NK-92 treated with Interleukin-12 subunit alpha and Interleukin-12 subunit beta, amount 100 ng/mL, for 24 hours (cell line): ENCODE measurements at places on chromosomes 1 and 21.

DNA sequence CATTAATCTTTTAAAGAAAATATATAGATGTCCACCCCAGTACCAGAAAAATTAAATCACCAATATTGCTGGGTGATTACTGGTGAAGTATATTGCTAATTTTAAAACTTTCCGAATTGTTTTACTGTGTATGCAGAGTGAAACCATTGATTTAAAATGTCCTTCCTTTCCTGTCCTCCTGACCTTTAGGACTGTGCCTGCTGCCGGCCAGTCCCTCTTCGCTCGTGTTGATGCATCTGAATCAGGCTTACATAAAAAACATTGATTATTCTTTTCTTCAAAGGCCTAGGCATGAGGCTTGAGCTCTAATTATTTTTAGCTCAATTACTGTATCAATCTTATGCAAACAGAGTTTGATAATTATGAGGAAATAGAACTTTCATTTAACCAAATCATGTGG, 1128.1 kb downstream of the BRINP3 start:
- no peak for DNase-seq

- no peak for DNase-seq
Measured at GRCh38 chr1:192877283-192877886, 68.5 kb downstream of the RGS2 start.

GRCh38 chr1:99170516-99170915, 93.8 kb upstream of the PLPPR4 start:
- no peak for DNase-seq

GRCh38 chr1:76162254-76162653, 87.7 kb downstream of the ST6GALNAC3 start:
- no peak for DNase-seq
